ENCODE measurements at places on chromosomes 2 and 18. TPM values are rescaled to one million over a fixed set of nuclear protein-coding genes. Genes with fewer than 3 reads are reported as not detected.

MYO1B gene
- total RNA-seq = 3.9 TPM

SERPINB3 gene
- not detected for total RNA-seq

CGREF1 gene
- total RNA-seq = 1.6 TPM

GRCh38 chr18:48656582-48656981, 117.8 kb downstream of the CTIF start:
- H3K4me1 ChIP-seq = no peaks in the 10 kb centered on the region
- peaks cover 11% of the 10 kb centered on the region for H3K27me3 ChIP-seq
- H3K27ac ChIP-seq = no peak overlapping the region
- no peak overlapping the region for H3K4me3 ChIP-seq
- no peak for DNase-seq
- H3K36me3 ChIP-seq = no peaks in the 10 kb centered on the region

DNA sequence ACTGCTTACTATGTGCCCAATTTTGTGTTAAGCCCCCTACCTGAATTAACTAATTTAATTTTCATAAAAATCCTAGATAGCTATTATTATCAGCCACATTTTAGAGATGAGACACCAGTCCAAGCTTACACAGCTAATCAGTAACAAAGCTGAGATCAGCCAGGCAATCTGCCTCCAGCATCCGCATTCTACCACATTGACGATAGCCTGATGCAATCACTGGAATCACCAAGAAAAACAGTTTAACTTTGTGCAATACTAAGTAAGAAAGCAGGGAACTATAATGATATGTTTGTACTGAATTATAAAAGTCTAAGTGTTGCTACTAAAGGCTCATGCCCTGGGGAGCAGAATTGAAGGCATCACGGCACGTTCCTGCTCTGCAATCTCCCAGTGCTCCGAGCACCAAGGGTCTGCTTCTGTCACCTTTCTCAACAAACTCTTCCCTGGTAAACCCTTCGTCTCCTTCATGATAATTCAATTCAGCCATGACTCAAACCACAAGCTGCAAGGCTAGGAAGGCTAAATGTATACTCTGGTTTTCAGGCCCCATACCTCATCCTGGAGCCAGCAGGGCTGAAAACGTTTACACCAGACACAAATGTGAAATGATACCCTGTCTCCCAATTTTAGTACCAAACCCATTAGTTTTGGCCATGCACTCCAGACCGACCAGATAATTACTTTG, 19.4 kb downstream of the KANSL3 start:
- peaks cover 26% of the 10 kb centered on the region for H3K4me1 ChIP-seq
- H3K27ac ChIP-seq = no peak overlapping the region
- H3K4me3 ChIP-seq = no peak overlapping the region
- peaks cover 24% of the 10 kb centered on the region for H3K36me3 ChIP-seq
- DNase-seq = no peak
- H3K27me3 ChIP-seq = no peaks in the 10 kb centered on the region

DNA sequence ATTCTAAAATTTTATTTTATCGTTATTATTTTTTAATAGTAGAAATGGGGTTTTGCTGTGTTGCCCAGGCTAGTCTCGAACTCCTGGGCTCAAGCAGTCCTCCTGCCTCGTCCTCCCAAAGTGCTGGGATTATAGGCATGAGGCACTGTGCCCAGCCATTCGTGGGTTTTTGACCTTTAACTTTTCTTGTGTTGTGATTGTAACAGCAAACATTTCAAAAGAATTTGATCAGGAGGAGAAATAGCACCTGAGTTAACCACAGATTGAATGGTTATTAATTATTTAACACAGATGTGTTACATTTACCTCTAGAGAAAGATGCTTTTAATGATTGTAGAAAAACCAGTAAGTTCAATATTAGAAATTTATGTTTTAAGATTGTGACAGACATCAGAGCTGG, 132.0 kb downstream of the HAUS1 start:
- no peak overlapping the region for H3K27ac ChIP-seq
- peaks cover 26% of the 10 kb centered on the region for H3K4me1 ChIP-seq
- H3K36me3 ChIP-seq = peaks cover 39% of the 10 kb centered on the region
- no peak overlapping the region for H3K4me3 ChIP-seq
- DNase-seq = no peak

GRCh38 chr18:63213936-63214671, 105.5 kb downstream of the BCL2 start:
- H3K4me3 ChIP-seq = peak overlapping the region; percentile 96
- H3K27me3 ChIP-seq = no peaks in the 10 kb centered on the region
- peaks cover 81% of the 10 kb centered on the region for H3K4me1 ChIP-seq
- peaks cover 68% of the 10 kb centered on the region for H3K36me3 ChIP-seq

GRCh38 chr2:238159071-238159539, 335 bp downstream of the ERFE start:
- H3K27me3 ChIP-seq = peaks cover 26% of the 10 kb centered on the region
- DNase-seq = no peak
- no peak overlapping the region for H3K27ac ChIP-seq
- H3K4me3 ChIP-seq = peak overlapping the region; percentile 72

- no peak for DNase-seq
- H3K36me3 ChIP-seq = no peaks in the 10 kb centered on the region
- no peak overlapping the region for H3K4me3 ChIP-seq
- H3K4me1 ChIP-seq = peaks cover 6% of the 10 kb centered on the region
Observed at GRCh38 chr2:231689124-231689893, 19.0 kb upstream of the PTMA start.

DNA sequence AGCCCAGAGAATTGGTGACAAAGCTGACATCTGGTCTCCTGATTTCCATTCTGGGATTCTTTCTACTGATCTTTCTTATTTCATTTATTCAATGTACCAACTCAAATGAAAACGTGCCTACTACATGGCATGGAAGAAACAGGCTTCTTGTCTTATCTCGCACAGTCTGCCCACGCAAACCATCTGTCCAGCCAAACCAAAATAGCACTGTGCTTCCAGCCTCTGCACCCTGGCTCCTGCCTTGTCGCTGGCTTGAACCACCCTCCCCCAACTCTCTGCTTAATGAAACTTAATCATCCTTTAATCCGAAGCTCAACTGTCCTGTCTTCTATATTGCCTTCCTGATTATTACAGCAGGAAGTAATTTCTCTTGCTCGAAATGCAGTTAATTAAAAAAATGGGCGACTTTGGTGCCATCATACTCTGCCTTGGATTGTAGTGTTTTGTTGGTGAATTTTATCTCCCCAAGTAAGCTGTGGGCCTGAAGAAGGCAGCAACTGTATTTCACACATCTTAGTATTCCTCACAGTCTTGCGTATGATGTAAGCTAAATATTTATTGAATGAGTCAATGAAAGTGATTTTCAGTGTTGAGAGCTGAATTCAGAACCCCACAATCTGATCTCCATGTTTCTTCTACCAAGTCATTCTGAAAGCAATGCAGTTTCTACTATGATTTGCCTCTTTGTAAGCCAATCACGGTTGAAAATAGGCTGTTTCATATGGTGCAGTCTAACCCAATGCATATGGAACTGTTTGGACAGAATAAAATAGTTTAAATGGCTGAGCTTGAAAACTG, 190.8 kb downstream of the TMEM247 start:
- H3K27ac ChIP-seq = no peak overlapping the region
- DNase-seq = no peak
- no peaks in the 10 kb centered on the region for H3K4me1 ChIP-seq
- H3K4me3 ChIP-seq = no peak overlapping the region
- peaks cover 10% of the 10 kb centered on the region for H3K27me3 ChIP-seq
- H3K36me3 ChIP-seq = no peaks in the 10 kb centered on the region

DNA sequence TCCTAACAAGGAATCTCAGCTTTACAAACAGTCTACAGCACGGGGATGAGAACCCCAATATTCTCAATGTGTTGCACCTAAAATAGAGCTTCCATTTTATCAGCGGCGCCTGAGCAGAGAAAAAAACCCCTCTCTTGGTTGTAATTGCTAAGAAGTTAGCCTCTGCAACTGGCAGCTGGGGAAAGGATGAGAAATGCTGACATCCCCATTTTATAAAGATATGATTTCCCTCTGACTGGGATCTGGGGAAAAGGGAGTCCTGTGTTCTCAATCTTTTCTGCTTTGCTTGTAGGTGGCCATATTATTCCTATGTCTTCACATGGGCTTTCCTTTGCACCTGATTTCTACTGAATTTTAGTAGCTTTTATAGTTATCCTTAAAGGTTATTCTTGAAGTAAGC, 981.4 kb upstream of the DDX18 start:
- no peak for DNase-seq
- H3K36me3 ChIP-seq = no peaks in the 10 kb centered on the region
- no peaks in the 10 kb centered on the region for H3K27me3 ChIP-seq
- no peak overlapping the region for H3K4me3 ChIP-seq
- H3K27ac ChIP-seq = no peak overlapping the region

- H3K4me3 ChIP-seq = no peak overlapping the region
- DNase-seq = no peak
- peaks cover 8% of the 10 kb centered on the region for H3K36me3 ChIP-seq
- H3K4me1 ChIP-seq = peaks cover 13% of the 10 kb centered on the region
- no peak overlapping the region for H3K27ac ChIP-seq
Observed at GRCh38 chr2:27202854-27203253, 9.0 kb upstream of the ATRAID start.
